ENCODE measurements at places on chromosomes 4 and X. TPM values are rescaled to one million over a fixed set of nuclear protein-coding genes. Genes with fewer than 3 reads are reported as not detected.

DNA sequence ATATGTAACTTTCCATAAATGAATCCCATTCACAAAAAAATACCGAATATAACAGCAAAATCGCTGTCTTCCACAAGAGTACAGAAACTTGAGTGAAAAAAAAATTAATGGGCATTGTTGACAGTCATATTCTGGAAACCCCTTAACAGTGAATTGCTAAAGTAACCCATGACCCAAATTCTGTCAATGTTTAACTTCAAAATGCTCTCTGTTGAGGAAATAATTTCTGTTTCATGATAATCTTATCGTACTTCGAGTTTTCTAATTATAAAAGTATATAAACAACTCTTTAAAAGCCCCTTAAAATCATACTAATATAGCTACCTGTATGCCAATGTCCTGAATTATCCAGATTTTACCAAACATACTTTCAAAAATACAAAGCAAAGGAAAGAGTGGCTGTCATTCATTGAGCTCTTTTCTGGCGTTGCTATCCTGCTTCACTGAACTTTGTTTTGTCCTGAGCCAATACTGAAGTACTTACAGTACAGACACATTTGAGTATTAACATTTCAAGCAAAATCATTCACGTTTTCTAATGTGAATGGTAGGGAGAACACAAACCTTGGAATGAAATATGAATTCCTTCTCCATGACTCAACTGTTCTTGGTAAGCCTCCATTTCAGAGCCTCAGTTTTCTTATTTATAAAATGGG is 2.4 kb downstream of the XAGE3 start:
- DNase-seq: no peak

DNA sequence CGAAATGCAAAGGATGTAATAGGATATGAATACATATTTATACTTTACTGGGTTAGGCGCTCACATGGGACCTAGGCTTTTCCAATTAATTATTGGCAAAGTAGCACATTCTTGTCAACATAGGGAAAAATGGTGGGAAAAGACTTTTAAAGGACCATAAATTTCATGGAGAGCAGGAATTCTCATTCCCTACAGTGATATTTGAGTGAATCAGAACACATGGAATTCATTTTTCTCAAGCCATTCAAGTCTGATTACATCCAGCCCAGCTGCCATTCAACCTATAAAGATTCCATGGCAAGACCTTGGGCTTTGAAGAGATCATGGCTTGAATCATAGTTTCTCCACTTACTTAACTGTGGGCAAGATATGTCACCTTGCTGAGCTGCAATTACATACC is 150.4 kb downstream of the SOWAHB start:
- no peak for DNase-seq

GRCh38 chr4:10015140-10015753 is 6.0 kb downstream of the SLC2A9 start:
- peak; percentile 23 for DNase-seq

DNA sequence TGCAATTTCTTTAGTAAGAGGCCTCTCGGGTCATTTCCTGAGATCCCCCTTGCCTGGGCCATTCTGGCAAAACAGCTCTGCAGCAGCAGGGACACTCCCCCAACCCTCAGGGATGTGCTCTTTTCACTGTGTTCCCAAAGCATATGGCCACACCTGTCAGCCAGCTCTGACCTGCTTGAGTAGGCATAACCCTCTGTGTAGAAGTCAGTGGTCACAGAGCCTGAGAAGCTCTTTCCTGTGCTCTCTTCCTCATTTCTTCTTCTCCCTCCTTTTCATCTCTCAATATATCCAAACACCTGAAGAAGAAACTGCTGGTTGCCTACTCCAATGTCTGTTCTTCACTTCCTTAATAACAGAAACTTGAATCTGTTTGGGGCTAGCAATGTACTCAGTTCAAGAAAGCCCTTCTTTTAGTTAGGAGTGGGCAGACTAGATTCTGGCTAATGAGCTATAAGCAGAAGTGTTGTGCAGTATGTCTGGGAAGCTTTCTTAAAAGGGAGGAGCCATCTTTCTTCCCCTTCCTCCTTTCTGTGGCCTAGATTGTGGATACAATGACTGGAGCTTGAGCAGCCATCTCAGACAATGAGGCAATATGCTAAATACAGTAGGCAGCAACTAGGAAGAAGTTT is 73.3 kb downstream of the PRPS1 start:
- no peak for DNase-seq

GRCh38 chrX:16191605-16192004 is 24.3 kb downstream of the MAGEB17 start:
- DNase-seq: no peak

DNA sequence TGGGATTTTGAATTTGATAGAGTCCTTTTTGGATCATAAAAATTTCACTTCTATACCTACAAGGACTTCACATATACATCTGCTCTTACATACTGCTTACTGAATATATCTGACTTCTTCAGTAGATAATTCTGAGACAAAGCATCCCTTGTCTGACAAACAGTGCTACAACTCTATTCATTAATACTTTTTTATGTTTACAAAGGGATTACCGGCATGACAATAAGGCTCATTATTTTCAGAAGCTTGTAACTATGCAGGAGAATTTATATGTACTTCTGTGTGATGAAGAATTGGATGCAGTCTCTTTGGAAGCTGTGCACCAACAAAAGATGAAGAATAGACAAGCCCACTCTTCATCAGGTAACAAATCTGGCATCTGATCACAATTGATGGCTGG is 1070.3 kb downstream of the STIM2 start:
- DNase-seq: no peak

- DNase-seq: no peak
Measured at GRCh38 chr4:80711956-80712355, 318.6 kb upstream of the BMP3 start.

PRPS2 gene
- total RNA-seq: 10.5 TPM

- DNase-seq: no peak
Measured at GRCh38 chrX:11722304-11722703, 35.7 kb upstream of the MSL3 start.

DNA sequence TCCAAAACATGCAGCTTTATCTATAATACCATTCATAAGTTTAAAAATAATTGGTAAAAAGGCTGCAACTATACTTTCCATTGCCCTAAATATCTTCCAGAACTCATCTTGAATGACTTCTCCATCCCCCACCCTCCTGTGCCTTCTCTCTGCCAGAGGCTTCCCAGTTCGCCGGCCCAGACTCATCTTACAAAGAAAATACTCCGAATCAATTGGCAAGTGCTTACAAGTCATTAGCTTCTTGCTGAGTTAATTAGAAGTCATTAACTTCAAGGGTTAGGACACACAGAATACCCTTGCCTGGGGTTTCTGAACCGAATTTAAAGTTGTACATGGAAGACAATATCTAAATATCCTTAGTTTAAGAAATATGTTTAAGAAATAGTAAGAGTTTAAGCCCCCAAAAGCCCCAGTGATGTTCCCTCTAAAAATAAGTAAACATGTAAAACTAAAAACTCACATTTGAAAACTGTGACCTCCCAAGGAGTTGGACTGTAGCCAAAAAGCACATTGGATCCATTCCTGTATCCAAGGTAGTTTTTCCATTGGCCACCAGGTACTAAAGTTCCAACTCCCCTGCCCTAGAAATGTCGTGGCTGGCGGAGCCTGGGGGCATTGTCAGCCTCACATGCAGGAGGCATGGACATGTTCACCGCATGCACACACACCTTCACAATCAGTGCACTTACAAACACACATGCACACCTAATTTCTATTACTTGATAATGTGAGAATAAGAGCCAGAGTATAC is 535.2 kb upstream of the FAT1 start:
- no peak for DNase-seq

DNA sequence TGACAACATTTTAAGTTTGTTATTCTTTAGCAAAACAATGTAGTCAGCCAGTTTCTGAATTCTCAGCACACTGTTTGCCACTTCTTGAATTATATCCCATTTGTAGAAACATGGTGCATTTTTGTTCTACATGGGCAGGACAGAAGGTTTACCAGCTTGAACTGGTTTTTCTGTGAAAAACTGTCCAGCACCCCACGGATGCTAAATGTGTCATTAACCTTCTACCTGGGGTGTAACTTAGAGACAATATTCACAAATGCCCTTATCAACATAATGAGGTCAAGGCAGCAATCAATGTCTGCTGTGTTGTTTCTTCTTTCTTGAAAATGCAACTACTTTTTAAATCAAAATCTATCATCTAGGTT is 702.6 kb downstream of the CENPC start:
- DNase-seq: no peak

SSX2B gene
- total RNA-seq: not detected

GRCh38 chrX:50204364-50204899 is at the start of gene CCNB3:
Gene CCNB3, plus strand, starts transcription at chrX:50204765. Its CDS starts 80,399 bp downstream, at chrX:50285164.
- DNase-seq: peak; percentile 85

GRCh38 chr4:58502839-58503238 is 1392.7 kb upstream of the IGFBP7 start:
- DNase-seq: no peak

PABPC1L2A gene
- not detected for total RNA-seq

Data from CD8-positive, alpha-beta T cell (primary cell).